ENCODE measurements at places on chromosomes 4 and X.

DNA sequence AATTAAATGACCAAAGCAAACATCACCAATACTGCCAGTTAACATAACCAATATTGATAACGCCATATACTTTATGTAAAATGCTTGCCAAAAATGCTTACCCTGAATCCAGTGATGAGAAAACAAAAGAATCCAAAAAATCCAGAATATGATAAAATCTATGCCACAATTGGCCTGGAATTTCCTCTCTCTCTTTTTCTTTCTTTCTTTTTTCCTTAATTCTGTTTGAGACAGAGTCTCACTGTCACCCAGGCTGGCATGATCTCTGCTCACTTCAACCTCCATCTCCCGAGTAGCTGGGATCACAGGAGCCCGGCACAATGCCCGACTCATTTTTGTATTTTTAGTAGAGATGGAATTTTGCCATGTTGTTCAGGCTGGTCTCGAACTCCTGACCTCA, 9.8 kb upstream of the SLC7A11 start:
- DNase-seq: no peak

GRCh38 chr4:84994280-84994679, 27.8 kb upstream of the WDFY3 start:
- DNase-seq: no peak

- no peak for DNase-seq
These were observed 176.5 kb downstream of the AR start for GRCh38 chrX:67720344-67720743.

DNA sequence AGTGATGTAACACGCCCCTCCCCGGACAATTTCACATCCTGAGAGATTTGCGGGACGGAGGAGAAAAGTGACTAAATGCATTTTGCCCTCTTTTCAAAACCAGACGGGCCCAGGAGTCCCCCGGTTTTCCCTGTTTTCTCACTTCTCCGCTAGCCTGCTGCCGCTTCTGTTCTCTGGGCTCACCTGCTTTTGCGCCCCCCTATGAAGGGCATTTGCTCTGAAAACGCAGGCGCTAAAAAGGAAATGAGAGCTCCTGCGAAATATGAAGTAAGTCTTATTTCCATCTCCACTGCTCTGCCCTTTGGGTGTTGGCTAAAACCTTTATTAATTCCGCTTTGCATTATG, 613 bp upstream of the TMEM47 start:
- DNase-seq: no peak

GRCh38 chr4:165060938-165061337, 7.3 kb downstream of the TRIM75 start:
- DNase-seq: no peak

DNA sequence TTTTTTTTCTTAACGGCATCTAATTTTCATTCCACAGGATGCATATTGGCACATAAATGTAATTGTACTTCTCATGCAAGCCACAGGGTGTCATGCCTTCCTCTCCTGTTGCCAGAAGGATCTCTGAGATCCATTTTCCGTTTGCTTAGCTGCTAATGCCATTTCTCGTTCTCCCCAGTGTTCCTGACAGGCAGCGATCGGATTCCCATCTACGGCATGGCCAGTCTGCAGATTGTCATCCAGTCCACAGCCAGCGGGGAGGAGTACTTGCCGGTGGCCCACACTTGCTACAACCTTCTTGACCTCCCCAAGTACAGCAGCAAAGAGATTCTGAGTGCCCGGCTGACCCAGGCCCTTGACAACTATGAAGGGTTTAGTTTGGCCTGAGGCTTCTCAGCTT, 8.9 kb upstream of the NAP1L5 start:
- no peak for DNase-seq

GRCh38 chr4:87511500-87511899, 17.7 kb downstream of the SPARCL1 start:
- no peak for DNase-seq

DNA sequence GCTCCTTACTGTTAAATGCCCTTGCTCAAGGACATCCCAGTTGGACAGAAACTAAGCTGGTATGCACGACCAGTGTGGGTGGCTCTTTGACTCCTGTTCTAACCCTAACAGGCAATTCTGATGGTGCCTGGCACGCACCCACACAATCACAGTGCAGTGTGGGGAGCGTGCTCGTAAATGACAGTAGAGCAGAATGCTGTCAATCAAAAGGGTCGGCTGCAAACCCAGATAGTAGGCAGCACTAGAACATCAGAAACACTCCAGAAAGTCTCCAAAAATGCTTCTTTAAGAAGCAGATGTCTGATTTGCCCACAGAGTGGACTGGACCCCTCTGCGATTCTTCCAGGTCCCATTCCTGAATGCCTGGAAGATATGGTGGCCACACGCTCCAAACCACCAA, 37.6 kb upstream of the MTM1 start:
- no peak for DNase-seq

DNA sequence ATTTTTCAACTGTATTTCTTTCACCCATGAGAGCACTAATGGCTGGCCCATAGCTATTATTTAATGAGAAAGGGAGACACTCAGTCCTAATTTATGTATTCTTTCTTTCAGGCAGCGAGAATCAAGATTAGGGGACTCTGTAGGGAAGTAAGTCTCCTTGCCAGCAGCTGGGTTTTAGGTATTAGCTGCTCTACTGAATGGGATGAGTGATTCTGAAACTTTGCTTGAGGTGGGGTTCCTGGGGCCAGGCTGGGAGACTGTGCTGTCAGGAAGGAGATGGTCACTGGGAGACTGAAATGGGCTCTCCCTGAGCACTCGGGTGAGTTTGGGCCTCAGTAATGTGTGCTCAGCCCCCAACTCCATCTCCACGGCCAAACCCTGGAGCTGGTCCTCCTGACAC, 78.7 kb downstream of the LNX1 start:
- no peak for DNase-seq

- no peak for DNase-seq
These were observed 53.3 kb downstream of the WFS1 start for GRCh38 chr4:6322761-6323566.

DNA sequence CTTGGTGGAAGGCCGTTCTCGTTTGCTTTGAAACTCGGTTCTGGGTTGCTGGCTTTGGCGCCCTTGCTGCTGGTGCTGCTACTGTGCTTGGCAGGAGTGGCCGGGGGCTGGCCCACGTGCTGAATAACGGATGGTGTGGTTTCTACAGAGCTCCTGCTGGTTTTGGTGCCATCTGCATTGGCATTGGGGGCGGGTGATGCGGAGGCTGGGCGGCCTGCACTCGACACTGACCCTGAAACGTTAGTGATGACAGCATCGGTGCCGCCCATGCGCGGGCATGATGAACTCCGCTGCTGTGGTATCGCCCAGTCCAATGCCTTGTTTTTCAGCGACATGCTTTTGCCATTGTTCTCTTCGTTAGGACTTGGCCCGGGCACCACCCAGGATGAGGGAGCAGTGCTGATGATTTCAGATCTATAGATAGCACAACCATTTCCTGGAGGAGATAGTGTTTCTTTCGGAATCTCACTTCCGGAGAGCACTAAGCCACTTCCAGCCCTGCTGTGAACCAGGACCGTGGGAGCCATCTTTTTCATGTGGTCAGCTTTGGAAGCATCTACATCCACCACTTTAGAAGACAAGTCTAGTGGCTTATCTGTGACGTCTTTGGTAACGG, 24.2 kb downstream of the BCOR start:
- no peak for DNase-seq

- DNase-seq: no peak
These were observed 2.1 kb upstream of the ZNF141 start for GRCh38 chr4:335515-335914.

DNA sequence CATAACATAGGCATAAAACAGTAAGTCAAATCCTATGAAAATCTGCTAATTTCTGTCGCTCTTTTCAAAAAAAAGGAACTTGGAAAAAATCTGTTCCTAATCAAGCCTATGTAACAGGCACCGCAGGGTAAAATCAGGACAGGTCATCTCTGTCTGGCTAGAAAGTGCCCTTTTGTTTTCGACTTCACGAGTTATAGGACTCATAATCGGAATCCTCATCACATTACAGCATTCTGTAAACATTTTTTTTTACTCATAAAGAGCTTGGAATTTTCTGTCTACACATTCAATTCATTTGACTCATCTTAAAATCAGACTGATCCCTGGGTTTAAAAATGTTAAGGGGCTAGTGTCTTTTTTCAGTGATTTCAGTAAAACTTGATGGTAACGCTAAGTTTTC, 181.7 kb upstream of the TBC1D9 start:
- no peak for DNase-seq

GRCh38 chrX:2526390-2526789, 25.6 kb upstream of the DHRSX start:
- no peak for DNase-seq

- no peak for DNase-seq
These were observed 88.9 kb downstream of the ALPK1 start for GRCh38 chr4:112386071-112386470.

DNA sequence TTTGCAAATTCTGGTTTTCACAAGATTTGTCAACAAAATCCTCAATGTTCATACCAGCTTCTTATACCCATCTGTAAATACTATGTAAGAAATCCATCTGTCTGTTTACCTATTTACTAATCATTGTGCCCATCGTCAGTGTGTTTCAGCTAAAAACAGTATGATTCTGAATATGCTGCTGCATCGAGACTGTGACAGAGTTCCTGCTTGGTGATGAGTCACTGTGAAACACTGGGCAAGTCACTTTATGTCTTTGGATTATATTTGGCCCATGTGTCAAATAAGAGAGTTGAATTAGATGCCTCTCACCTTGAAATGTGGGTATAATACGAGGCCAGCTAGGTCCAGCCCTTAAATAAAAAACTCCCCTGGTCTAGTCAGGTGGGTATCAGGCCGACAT, 79.3 kb downstream of the CBLL2 start:
- no peak for DNase-seq

DNA sequence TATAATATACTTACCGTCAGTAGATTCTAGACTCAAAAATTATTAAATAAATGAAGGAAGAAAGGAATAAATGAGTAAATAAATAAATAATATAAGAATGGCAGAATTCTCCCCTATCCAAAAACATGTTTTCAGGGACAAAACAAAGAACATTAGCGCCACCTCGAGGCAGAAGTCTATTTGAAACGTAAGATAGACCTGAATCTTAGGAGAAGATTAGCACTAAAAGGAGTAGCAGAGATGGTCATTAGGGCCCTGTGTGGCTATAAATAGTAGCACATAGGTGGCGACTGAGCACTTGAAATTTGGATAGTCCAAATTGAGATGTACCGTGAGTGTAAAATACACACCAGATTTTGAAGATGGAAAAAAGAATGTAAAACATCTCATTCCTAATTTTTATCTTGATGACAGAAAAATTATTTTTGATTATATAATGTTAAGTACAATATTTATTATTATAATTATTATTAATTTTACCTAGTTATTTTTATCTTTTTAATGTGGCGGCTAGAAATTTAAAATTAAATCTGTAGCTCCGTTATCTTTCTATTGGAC, 24.3 kb upstream of the SRD5A3 start:
- DNase-seq: no peak

DNA sequence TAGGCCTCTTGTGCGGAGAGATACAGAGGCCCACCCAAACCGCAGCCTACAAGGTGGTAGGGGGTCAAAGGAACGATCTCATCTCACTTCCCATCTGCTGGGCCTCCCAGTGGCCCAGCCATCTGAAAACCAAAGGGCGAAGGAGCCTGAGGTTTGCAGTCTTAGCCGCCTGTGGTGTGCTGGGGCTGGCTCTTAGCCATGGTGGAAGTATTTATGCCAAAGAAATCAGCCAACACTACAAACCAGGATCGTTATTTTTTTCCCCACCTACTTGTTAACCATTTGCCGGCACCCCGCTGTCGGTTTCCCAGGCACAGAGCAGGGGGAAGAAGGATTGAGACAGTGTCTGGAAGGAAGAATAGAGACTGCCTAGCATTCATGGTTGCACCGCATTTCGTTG, 30.9 kb upstream of the CDKL5 start:
- no peak for DNase-seq

DNA sequence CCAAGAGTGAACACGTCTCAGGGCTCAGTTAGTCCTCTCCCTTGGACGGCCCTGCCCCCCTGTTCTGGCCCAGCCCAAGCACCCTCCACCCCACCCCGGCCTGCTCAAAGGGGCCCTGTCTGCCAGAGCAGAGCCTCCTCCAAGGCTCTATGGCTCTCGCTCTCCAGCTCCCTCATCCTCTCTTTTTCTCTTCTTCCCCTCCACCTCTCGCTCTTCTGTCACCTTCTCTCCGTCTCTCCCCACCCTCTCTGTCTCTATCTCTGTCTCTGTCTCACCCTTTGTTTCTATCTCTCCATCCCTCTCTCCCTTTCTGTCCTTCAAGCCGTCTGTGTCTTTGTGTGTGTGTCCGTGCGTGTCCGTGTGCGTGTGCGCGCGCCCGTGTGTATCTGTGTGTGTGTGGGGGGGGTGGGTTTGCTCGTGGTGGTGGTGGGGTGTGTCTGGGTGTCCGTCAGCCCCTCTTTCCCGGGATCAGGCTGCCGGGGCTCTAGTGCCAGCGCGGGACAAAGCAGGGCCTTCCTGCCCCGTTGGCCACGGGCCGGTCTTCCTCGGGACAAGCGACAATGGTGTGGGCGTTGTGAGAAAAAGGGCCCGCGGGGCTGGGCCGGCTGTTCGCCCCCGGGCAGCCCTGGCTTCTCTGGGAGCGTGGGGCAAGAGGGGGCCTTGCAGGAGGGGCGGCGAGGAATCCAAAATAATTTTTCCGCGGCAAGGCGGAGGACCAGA, 8.7 kb downstream of the FRG2 start:
- DNase-seq: no peak

GRCh38 chr4:146787731-146788130, 149.0 kb downstream of the POU4F2 start:
- no peak for DNase-seq

DNA sequence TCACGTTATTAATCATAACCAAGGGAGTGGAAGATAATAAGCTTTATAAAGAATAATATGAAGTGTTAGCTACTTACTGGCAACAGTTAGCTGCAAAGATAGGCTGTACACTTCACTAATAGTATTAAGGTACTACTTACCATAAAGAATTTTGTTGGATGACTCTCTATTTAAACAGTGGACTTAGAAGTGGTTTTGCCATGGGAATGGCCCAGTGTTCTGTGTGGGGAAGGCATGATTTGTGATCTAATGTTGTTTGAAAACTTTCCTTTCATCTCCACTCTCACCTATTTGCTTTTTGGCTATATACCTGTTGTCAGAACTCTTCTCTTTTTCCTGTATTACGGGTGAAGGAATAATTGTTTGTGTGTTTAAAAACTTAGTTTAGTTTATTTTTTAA, 23.0 kb downstream of the FHDC1 start:
- DNase-seq: no peak

- DNase-seq: no peak
These were observed 298.8 kb upstream of the CTSO start for GRCh38 chr4:156252358-156252921.

- DNase-seq: no peak
These were observed 1496.8 kb downstream of the RPA4 start for GRCh38 chrX:98380556-98380955.

GRCh38 chrX:8139716-8140115, 31.4 kb downstream of the VCX2 start:
- no peak for DNase-seq

GRCh38 chr4:139454111-139455045, at the start of gene RAB33B:
TSS of gene RAB33B (plus strand) at chr4:139454121. CDS start at chr4:139454196, 75 bp downstream.
- DNase-seq: no peak

- no peak for DNase-seq
These were observed 94.0 kb upstream of the ATP8A1 start for GRCh38 chr4:42750856-42751255.

Measured in stimulated activated CD8-positive, alpha-beta memory T cell treated with anti-CD3 and anti-CD28 coated beads, Interleukin-4, amount 100 ng/mL, for 4 hours (primary cell).